ENCODE measurements at places on chromosomes 13 and 19.

- no peak for DNase-seq
Observed at GRCh38 chr13:64855506-64855905, 2374.6 kb downstream of the PCDH9 start.

GRCh38 chr13:108375772-108376171 is 106.3 kb downstream of the TNFSF13B start:
- DNase-seq = no peak

DNA sequence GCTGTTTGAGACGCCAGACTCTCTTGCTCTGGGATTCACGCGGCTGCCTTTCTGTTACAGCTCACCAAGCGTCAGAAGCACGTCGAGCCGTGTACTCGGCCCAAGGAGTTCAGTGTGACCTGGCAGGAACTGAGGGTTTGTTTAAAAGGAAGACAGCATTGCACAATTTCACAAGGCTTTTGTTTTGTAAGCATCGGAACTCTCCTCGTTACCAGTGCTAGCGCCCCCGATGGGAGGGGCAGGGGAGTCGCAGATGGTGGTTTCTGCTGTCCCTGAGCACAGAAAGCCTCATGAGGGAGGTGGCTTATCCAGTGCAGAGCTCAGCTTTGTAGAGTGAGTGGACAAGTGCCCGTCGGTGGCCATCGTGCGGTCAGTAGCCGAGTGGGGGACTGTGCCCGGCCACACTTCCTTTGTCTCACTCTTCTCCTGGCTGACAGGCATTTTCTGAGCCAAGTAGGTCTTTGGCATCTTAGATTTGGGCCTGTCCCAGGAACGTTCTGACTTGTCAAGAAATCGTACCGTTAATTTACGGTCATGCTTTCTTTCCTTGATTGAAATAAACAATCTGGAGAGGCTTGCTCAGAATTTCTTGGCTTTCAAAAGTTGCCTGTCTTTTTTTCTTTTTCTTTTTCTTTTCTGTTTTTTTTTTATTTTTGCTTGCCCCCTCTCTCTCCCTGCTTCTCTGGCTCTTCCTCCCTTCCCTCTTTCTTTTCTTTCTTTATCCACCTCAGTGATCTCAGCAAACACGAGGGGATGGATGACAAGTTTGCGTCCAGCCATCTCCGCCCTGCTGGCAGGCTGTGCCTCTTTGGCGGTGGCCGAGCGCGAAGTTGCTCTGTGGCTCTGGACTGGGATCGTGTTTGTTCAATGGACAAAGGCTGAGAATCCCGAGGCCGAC is 7.7 kb downstream of the KDM4B start:
- DNase-seq = no peak

DNA sequence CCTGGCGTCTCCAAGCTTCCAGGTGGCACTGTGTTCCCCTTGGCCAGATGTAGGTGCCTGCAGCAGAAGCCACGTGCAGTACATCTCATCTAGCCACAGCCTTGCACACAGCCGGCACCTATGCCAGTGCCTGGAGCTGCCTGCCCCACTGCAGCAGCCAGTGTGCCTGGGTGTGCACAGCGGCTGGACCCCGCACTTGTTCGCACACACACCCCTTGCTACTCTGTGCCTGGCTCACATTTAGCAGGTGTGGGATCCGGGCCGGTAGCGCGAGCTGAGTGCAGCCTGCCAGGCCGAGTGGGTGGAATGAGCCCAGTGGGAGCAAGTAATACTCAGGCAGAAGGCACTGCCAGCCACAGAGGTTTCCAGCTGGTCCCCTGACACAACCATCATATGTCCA is 26.9 kb upstream of the RBM26 start:
- no peak for DNase-seq

DNA sequence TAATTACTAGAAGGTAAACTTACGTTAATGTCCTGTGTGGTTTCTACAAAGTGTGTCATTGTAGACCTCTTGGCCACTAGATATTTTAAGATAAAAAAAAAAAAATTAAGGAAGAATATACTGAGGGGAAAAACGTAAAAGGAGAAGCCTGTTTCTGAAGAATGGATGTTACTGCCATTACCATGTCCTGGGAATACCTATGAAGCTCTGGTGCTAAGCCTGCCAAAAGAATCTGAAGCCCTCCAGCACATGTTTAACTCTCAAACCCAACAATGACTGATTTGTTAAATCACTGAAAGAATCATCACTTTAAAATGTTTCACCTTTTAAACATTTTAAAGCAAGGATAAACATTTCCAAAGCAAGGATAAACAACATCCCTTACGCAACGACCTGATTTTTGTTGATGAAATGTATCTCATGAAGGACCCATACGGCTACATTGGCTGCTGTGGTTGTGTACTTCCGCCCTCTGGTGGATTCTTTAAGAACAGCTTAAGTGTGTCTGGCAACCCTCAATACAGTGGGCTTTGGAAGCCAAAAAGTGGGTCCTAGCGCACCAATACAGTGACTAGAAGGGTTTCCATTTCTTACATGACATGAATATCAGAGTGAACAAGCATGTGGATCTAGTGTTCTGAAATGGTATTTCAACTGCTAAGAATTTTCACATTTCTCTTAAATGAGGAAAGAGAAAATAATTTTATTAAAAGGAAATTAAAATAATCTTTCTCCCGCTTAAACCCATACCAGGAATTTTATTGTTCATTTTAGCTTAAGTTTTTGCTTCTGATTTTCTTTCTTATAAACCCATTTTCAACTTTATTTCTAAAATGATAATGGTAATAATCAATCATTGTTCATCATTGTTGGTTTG is 74.5 kb upstream of the RAP2A start:
- peak; percentile 33 for DNase-seq

DNA sequence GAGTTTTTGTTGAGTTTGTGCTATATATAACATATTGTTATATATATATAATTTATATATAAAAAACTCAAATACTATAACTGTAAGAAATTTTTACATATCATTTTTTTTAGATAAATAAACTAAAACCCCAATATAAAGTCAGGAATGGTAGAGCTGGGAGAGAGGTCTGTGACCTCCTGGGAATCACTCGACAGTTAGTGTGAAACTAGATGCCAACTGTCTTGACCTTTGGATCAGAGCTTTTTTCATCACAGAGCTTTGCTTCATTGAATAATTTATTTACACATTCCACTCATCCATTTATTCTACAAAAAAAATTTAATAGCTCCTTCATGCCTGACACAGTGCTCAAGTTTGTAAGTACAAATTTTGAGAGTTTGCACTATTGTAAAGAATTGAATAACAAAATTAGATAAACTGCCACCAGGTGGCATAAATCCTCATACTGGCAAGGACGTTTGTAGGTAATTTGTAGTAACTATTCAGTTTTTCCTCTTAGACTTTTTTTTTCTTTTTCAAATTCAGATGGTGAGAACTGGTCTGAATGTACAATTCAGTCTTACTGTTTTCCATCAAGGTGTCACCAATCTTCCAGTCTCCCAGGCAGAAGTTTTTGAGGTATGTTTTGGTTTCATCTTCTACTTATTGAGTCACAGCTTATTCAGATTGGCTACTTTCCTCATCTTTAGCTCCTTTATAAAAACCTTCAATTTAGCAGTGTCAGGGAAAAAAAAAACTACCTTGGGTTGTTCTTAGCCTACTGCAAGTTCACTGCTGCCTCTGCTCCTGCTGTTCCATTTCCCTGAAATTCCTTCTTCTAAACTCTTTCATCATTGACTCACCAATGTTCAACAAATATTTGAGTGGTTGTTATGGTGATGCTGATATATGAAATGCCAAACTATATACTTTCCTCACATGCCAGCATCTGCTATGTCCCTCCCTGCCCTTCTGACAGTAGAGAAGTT is 28.7 kb downstream of the LACC1 start:
- no peak for DNase-seq

- no peak for DNase-seq
Observed at GRCh38 chr13:46572752-46573431, 19.9 kb downstream of the LRCH1 start.

- DNase-seq = no peak
Observed at GRCh38 chr13:98761126-98761985, 8.9 kb upstream of the SLC15A1 start.

- no peak for DNase-seq
Observed at GRCh38 chr19:35127871-35128270, 7.0 kb downstream of the LGI4 start.

DNA sequence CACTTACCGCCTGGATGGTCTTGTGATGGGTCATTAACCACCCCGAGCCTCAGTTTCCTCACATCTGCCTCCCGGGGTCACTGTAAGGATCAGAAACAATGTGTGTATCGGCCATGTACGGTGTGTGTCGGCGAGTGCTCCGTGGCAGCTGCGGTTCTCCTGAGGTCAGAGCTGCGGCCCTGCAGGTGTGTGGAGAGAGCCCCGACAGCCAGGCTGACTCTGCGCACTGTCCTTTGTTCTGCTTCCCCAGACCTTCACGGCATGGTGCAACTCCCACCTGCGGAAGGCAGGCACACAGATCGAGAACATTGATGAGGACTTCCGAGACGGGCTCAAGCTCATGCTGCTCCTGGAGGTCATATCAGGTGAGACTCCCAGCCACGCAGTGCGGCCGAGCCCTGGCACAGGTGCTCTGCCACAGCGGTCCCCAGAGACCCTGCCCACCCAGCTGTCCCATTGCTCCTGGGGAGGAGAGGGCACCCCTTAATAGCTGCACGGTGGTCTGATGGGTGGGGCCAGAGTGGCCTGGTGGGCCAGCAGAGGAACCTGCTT is 43.8 kb downstream of the CAPN12 start:
- DNase-seq = no peak

- no peak for DNase-seq
Observed at GRCh38 chr19:39199025-39199424, 2.3 kb downstream of the NCCRP1 start.

- DNase-seq = no peak
Observed at GRCh38 chr19:38718747-38719543, 25.3 kb downstream of the CAPN12 start.

DNA sequence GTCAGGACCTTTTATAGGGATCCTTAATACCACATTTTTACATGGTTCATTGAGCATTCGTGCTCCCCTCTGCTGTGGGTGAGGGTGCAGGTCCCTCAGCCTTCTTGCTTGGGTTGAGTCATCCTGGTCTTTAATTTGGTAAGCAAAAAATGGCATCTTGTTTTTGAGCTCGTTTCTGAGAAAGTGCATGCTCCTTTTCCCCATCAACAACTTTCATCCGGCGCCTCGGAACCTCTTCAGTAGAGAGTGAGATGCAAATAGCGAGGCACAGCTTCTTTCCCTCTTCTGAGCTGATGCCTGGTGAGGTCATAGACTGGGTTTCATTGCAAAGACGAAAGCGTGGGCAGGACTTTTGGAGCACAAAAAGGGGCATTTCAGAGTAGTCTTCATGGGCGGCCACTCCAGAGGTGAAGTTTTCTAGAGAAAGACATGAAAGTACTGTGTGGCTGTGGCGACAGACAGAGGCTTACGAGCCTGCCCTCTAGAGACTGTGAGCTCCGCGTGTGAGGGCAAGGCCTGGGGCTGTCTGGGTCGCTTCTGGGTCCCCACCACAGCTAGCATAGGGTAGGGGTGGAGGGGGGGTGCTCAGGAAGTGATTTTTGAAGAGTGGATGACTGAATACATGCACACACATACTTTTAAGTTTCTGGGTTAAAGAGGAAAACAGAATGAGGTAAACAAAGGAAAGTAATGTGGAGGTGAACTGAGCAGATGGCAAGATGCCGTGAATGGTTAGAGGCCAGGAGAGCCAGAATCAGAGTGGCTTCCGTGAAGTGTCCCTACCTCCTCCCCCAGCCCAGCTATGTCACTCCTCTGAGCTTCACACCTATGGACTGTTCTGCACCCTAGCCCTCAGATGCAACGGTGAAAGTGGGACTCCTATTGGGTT is 44.3 kb downstream of the BBC3 start:
- peak; percentile 78 for DNase-seq

All from activated naive CD8-positive, alpha-beta T cell treated with anti-CD3 and anti-CD28 coated beads, Interleukin-2, amount 50 U/mL, for 24 hours (primary cell).